CD4-positive, alpha-beta T cell treated with Interleukin-6 at 100 ng/mL for 8 hours (primary cell): ENCODE measurements at places on chromosomes 7 and 10.
A peak's percentile ranks its signal among the peaks of the same experiment; 100 is the strongest.

DNA sequence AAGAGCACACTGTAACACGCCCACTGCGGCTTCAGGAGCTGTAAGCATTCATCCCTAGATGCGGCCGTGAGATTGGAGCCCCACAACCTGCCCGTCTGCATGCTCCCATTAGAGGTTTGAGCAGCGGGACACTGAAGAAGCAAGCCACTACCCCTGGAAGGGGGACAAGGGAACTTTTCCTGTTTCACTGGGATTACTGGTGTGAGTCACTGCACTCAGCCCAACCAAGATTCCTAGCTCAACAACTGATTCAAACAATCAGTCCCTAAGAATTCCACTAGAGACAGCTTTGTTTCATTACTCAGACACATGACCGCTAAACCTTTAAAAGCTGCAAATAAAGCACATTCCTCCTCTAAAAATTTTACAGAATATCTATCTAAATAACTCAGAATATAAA lies 69.8 kb downstream of the ORC5 start:
- no peak for DNase-seq

GRCh38 chr7:94510582-94511496 lies 1.2 kb downstream of the CASD1 start:
- peak; percentile 31 for DNase-seq

- DNase-seq = no peak
These were observed 188.8 kb upstream of the SVIL start for GRCh38 chr10:29823553-29824080.

DNA sequence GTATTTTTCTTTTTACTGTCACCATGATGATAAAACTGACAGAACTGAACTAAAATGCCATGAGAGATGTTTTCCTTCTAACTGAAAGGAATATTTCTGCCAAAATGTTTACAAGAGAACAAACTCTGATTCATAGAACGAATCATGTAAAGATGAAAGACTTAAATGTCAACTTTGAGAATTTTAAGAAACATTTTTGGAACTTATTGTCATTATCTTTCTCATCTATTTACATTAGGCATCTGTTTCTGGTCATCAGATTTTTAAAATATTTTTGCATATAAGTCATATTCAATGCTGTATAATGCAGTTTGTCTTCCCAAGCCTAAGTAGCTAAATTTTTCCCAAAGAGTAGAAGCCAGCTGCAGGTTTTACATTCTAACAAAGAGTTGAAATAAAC lies 358.5 kb downstream of the TFEC start:
- no peak for DNase-seq

DNA sequence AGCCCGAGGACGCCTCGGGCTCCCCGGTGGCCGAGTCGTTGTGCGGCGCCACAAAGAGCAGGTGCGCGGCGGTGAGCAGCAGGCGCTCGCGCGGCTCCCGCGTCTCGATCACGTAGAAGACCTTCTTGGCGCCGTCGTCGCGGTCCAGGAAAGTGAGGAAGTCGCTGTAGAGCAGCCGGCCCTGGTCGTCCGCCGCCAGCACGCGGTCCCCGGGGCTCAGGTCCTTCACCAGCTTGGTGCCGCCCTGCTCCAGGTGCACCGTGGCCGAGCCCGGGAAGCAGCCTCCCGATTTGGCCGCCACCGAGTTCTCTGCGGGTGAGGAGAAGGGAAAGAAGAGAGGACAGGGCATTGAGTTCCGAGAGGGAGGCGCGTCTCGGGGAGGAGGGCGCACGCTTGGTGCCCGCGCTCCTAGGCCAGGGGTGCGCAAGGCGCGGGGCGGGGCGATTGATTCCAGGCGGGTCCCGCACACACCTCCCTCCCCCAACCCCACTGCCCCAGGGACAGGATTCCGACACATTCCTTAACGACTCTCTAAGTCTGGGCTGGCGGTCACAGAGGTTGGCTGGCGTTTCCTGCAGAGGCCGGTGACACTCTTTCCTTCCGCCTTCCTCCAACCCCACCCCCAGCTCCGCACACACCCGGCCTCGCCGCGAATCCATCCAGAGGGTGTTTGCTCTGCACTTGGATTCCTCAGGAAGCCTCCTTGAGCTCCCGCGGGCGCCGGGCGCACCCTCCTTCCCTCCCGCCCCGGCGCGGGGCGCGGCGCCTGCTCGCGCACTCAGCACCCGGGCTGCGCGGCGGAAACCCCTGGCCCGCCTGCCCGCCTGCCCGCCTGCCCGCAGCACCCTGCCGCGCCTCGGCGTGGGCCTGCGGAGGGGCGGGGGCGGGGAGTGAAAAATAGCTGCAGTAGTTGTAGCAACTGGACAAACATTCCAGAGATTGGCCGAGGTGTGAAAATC lies 8.6 kb downstream of the SHH start:
- DNase-seq = no peak

DNA sequence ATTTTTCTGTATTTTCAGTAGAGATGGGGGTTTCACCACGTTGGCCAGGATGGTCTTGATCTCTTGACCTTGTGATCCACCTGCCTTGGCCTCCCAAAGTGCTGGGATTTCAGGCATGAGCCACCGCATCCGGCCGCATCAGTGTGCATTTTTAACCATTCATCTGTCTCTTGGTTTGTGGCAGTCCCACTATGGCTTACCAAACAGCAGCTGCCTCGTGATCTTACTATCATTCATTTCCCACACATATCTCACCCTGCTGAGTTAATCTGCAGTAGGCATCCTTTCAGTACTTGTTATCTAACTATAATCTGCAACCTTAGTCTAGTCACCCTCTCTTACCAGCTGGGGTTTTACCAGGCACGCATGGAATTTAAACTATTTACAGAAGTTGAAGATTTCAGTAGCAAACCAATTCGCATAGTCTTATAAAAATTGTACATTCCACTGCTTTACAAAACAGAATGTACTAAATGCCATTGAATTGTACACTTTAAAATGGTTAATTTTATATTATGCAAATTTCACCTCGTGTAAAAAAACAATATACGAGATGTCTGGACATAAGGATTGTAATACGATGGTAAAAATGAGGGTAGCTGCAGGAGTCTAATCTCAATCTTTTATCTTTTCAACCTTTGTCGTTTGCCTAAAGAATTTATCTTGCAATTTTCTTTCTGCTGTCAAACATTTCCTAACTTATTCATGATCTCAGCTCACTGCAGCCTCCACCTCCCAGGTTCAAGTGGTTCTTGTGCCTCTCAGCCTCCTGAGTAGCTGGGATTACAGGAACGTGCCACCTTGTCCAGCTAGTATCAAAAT lies 4.6 kb upstream of the TBC1D12 start:
- no peak for DNase-seq

- DNase-seq = peak; percentile 50
These were observed 37.4 kb upstream of the EEPD1 start for GRCh38 chr7:36115448-36116321.

GRCh38 chr10:131242007-131242406 lies 69.5 kb downstream of the TCERG1L start:
- DNase-seq = no peak

- no peak for DNase-seq
These were observed 760.0 kb downstream of the PHTF2 start for GRCh38 chr7:78558566-78558965.

GRCh38 chr10:130493446-130494145 lies 357.4 kb downstream of the GLRX3 start:
- DNase-seq = no peak

DNA sequence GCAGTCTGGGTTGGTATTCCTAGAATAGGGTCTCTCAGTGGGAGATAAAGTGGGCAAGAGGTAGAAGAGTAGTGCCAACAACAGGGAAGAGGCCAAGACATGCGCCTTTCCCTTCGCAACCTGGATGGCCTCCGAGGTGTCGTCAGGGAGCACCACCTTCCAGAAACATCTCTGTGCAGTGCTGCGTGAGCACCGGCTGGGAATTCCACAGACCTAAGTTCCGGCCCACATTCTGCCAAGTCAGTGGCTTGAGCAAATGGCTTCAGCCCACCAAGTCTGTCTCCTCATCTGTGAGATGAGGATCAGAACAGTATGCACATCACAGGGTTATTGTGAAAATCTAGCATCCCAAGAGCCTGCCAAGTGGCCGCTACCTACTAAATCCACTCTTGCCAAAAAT lies 40.6 kb downstream of the CCDC3 start:
- DNase-seq = no peak

DNA sequence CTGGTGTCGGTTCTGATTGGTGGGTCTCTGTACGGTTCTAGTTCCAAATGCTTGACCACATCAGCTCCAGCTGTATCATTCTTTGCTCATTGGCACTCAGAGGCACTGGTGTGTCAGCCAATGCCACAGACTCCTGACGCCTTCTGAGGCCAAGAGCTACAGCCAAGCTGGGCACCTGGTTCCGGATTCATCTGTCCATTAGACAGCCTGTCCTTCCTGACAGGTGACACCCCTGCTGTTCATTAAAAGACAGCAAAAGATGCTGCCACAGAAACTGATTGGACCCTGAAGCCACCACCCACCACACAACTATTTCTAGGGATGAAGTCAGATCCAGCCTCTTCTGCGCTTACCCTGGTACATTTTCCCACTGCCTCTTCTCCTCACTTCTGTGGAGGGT lies 35.6 kb downstream of the COL13A1 start:
- DNase-seq = no peak

GRCh38 chr7:20932785-20933527 lies 146.3 kb upstream of the SP8 start:
- no peak for DNase-seq

DNA sequence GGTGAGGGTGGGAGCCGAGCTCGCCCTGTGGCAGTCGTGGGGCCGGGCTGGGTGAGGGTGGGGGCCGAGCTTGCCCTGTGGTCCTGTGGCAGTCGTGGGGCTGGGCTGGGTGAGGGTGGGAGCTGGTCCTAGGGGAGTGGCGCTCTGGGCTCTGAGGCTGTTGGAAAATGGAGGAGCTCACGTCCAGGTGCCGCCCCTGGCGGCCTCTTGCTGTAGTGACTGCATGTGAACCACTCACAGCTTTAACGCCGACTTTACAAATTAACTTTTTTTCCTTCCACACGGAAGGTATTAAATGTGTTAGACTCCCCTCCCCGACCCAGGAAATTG lies 312.6 kb downstream of the WDR37 start:
- no peak for DNase-seq

DNA sequence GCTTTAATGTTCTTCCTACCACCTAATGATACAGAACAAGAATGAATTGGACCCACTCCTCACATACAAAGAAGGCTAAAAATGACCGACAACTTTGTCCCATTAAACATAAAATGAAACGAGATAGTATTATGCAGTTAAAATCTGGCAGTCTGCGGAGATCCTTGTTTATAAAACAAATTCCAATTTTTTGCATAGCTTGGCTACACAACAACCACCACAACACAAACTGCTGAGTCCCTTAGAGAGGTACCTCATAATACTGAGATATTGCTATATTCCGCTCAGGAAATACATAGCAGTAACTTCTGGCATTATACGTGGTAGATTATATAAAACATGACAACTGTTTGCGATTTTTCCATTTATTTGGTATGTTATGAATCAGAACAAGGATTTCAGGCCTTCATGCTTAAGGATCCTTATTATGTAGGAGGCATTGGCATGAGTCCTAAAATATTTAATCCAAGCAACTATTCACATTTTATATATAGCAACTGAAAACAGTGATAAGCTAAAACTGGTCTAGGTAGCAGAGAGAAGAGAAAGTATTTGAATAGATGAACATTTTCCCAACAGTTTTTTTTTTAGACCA lies 96.0 kb downstream of the ANK3 start:
- no peak for DNase-seq

DNA sequence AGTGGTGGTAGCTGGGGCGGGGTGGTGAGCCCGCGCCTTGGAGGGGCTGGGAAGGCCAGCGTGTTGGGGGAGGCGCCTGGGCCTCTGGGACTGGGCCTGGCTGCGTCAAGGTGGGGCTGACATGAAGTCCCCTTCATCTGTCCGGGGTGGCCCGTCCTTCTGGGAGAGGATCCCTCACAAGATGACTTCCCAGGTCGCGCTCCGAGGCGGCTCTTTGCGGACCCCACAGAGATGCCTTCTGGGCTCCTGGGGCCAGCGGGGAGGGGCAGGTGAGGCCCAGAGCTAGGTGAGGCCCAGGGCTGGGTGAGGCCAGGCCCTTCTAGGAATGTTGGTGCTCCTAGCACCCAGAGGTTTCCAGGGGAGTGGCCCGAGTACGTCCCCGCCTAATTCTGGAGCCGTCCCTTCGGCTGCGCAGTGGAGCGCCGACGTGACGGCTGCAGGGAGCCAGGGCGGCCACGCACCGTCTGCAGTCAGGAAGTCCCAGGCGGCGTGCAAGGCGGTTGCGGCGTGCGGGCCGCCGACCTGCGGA lies 58.2 kb upstream of the NUPR2 start:
- no peak for DNase-seq

DNA sequence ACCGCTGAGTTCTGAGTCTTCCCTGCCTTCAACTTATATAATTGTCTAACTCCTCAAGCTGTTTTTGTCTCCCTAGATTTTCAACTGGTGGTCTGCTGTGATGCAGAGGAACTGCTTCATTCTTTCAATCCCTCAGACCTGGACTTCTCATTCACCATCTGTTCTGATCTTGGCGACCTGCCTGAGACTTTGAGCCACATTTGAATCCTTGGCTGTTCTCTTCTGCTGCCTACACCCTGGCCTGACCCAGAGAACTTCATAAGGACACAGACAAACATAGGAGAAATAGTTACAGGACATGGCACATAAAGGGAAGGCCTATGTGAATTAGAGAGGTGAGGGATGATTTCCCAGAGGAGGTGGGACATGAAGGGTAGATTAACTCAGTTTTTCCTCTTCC lies 326.7 kb downstream of the PTEN start:
- no peak for DNase-seq

DNA sequence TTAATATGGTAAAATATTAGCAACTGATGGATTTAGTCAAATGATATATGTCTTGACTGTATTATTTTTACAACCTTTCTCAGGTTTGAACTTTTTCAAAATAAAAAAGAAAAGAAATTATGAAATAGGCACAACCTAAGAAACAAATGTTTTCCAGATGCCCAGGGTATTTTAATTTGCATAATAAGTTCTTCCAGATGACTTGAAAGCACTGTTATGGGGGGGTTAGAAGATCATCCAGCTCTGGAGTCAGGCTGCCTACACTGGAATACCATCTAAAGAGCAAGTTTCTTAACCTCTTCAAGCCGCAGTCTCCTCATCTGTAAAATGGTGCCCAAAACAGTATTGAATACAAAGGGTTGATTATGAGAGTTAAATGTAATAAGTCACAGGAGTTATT lies 32.1 kb downstream of the CREB3L2 start:
- no peak for DNase-seq

DNA sequence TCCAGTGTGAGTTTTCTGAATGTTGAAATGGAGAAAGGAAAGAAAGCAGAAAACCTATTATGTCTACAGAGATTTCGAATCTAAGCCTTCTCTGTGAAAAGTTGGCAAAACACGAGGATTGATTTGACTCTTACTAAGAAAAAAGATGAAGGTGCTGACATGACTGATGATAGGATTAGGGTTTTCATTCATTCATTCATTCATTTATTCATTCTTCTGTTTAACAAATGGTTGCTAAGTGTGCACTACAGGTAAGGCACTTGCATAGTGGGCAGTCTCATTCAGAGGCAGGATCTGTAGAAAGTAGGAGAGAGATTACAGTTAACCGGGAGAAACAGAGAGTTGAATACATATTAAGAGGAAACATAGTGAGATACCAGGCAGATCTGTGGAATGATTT lies 137.1 kb downstream of the ZNF365 start:
- DNase-seq = no peak

GRCh38 chr7:23247603-23248335 lies 1.2 kb downstream of the GPNMB start:
- DNase-seq = no peak
